Chondrocyte (in vitro differentiated cells): ENCODE measurements at places on chromosomes 2 and 18. TPM values are rescaled to one million over a fixed set of nuclear protein-coding genes. Genes with fewer than 3 reads are reported as not detected.

GRCh38 chr18:40824291-40824690 lies 1130.7 kb upstream of the PIK3C3 start:
- H3K4me1 ChIP-seq: no peaks in the 10 kb centered on the region
- H3K36me3 ChIP-seq: peaks cover 1% of the 10 kb centered on the region
- no peak overlapping the region for H3K27ac ChIP-seq
- DNase-seq: no peak
- no peak overlapping the region for H3K4me3 ChIP-seq

DNA sequence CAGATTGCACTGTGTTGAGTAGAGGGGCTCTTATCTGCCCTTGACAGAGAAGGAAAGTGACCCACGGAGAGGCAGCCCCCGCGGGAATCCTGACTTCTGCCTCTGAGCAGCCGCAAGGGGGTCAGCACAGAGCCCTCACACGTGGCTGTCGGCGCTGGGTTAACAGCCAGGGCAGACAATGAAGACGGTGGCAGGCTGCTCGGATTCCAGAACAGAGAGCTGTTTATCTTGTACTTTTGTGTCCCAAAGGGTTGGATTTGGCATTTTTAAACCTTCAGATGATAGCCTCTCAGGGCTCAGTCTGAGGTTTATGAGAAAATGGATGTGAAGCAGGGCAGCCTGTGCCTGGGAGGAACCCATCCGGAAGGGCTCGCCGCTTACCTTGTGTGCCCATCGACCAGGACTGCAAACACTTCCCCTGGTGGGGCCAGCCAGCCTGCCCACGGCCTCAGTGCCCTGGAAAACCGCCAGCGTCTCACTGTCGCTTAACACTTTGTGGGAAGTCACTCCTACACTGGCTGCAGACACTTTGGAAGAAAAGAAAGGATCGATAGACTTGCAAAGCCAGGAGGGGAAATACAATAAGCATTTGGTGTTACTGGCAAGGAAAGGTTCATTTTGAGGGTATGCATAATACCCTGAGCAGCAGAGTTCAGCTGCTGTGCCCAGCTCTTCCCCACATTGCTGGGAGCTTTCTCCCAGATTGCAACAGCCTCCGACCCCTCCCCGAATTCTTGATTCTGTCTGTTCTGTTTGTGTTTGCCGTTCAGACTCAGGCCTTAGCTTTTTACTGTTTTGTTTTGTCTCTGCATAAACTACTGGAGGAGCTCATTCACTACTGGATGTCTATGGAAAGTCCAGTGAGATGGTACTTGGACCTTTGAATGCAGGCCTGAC lies 325.3 kb upstream of the MYT1L start:
- H3K27me3 ChIP-seq: peaks cover 7% of the 10 kb centered on the region
- peaks cover 12% of the 10 kb centered on the region for H3K4me1 ChIP-seq
- no peaks in the 10 kb centered on the region for H3K36me3 ChIP-seq
- DNase-seq: no peak
- no peak overlapping the region for H3K4me3 ChIP-seq

DNA sequence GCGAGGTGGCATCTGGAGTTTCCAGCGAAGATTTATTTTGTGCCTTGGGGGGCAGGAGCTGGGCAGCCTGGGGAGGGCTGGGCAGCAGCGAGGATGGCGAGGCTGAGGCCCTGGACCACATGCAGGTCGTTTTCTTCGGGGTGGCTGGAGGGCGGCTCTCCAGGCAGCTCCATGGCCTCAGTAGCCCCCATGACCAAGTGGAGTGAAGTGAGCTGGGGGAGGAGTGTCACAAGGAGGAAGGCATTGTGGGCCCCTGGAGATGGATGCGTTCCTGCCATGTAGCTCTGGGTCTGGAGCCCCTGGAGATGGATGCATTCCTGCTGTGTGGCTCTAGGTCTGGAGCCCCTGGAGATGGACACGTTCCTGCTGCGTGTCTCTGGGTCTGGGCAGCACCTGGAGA lies 40.4 kb downstream of the SH3BP4 start:
- no peaks in the 10 kb centered on the region for H3K27me3 ChIP-seq
- no peak overlapping the region for H3K27ac ChIP-seq
- no peak for DNase-seq
- H3K4me1 ChIP-seq: peaks cover 79% of the 10 kb centered on the region
- H3K4me3 ChIP-seq: no peak overlapping the region
- peaks cover 4% of the 10 kb centered on the region for H3K36me3 ChIP-seq

- no peak overlapping the region for H3K27ac ChIP-seq
- peaks cover 34% of the 10 kb centered on the region for H3K4me1 ChIP-seq
- no peak for DNase-seq
- peaks cover 16% of the 10 kb centered on the region for H3K27me3 ChIP-seq
Measured at GRCh38 chr2:172230889-172231401, 128.2 kb upstream of the DLX2 start.

- no peak for DNase-seq
- H3K27me3 ChIP-seq: peaks cover 24% of the 10 kb centered on the region
- H3K4me1 ChIP-seq: peaks cover 42% of the 10 kb centered on the region
- no peak overlapping the region for H3K27ac ChIP-seq
Measured at GRCh38 chr2:85750587-85751575, 2.9 kb upstream of the ATOH8 start.

DNA sequence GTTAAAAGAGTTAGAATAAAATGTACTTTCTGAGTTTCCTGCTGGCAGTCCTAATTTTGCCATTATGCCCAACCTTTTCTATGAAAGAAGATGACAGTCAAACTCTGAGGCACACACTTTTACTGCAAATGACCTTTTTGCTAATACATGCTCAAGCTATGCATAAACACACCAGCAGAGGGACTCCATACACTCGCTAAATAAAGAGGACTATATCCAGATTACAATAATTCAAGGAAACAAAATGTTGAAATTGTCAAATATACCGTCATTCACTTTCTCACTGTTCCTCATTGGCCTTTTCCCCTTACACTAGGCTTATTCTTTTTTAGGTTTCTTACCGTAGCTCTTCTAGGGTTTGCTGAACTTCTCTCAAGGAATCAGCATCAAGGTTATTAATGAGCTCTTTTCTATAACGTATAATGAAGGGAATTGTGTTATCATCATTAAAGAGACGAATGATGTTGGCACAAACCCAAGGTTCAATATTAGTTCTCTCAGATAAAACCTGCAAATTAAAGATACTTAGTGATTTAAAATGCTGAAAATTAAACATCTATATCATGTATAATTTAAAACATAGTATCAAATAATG lies 25.7 kb downstream of the SRBD1 start:
- H3K36me3 ChIP-seq: peaks cover 4% of the 10 kb centered on the region
- no peaks in the 10 kb centered on the region for H3K4me1 ChIP-seq

GRCh38 chr2:43519643-43520221 lies 76.1 kb downstream of the THADA start:
- H3K4me3 ChIP-seq: no peak overlapping the region
- H3K27ac ChIP-seq: peak overlapping the region; percentile 77
- no peaks in the 10 kb centered on the region for H3K27me3 ChIP-seq
- H3K4me1 ChIP-seq: peaks cover 56% of the 10 kb centered on the region

DNA sequence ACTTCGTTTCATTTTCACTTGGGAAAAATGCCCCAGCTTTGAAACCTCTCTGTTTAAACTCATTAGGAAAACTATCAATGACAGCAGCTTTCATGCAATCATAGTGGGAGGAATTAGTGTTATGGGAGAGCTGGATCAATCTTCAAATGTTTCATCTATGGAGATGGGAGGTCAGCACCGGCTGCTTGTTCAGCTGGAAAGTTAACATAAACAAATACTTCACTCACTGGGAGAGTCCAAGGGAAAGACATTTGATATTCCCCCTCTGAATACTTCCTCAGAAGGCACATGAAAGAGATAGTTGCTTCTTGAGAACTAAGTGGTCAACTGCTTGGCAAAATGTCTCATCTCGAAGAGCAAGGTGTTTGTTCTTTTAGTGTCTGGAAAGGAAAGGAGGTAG lies 7.3 kb downstream of the LYPD1 start:
- no peak for DNase-seq
- H3K27me3 ChIP-seq: peaks cover 19% of the 10 kb centered on the region
- H3K4me3 ChIP-seq: peak overlapping the region; percentile 15
- H3K27ac ChIP-seq: no peak overlapping the region
- no peaks in the 10 kb centered on the region for H3K36me3 ChIP-seq

MOCOS gene
- total RNA-seq: 6.7 to 15.7 TPM (median 13.2 TPM) in 3 replicates

BCL2L11 gene
- total RNA-seq: 10.8 to 19.2 TPM (median 11.4 TPM) in 3 replicates
